Activated T-cell treated with anti-CD3 and anti-CD28 coated beads for 48 hours (primary cell): ENCODE measurements at places on chromosomes 1 and 21.

GRCh38 chr1:114505148-114505561 lies 5.8 kb downstream of the TRIM33 start:
- no peak for DNase-seq

DNA sequence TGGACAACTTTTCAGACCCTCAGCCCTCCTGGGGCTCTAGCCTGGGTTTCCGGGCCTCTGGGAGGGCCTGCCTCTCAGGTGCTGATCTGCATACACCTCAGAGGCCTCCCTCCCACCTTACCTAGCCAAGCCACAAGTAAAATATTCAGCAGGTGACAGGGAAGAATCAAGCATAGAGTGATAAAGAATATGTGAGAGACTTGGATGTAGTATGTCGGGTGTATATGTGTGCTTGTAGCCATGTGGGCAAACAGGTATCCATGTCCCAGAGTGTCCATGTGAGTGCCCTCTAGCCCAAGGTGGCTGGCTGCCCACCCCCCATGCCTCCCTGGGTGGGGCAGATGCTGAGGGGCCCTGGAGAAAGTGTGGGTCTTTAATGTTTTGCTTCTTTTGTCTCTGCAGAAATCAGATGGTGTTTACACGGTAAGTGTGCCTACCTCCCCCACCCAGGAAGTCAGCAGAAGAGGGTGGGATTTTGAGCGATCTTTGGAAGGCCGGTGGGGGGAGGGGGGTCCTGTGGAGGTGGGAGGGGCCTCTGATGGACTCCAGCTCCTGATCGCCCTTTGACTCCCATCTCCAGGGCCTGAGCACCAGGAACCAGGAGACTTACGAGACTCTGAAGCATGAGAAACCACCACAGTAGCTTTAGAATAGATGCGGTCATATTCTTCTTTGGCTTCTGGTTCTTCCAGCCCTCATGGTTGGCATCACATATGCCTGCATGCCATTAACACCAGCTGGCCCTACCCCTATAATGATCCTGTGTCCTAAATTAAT lies 3.4 kb downstream of the FCER1G start:
- no peak for DNase-seq

GRCh38 chr21:45328198-45329091 lies 40.8 kb upstream of the POFUT2 start:
- DNase-seq, result no peak

- DNase-seq, result no peak
Observed at GRCh38 chr21:39003982-39004633, 179.1 kb downstream of the PSMG1 start.

DNA sequence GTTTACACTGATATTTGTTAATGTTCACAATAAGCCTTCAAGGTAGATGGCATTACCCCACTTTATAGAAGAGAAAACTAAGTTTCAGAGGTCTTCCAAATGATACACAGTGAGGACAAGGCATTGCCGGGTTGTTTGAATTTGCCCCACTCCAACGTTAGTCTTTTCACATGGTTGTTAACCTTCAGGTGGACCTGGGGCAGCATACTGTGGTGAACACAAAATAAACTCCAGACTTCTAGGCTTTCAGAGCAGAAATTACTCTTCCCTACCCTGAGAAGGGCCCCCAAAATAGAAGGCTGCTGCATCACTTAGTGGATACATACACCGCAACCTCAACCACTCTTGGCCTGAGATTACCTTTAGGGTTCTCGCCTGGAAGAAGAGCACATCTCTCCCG lies 3.4 kb upstream of the KHDRBS1 start:
- DNase-seq, result no peak

- no peak for DNase-seq
Observed at GRCh38 chr1:91278754-91279153, 125.9 kb downstream of the HFM1 start.

GRCh38 chr1:119448127-119448511 lies 33.2 kb downstream of the HSD3B2 start:
- no peak for DNase-seq

DNA sequence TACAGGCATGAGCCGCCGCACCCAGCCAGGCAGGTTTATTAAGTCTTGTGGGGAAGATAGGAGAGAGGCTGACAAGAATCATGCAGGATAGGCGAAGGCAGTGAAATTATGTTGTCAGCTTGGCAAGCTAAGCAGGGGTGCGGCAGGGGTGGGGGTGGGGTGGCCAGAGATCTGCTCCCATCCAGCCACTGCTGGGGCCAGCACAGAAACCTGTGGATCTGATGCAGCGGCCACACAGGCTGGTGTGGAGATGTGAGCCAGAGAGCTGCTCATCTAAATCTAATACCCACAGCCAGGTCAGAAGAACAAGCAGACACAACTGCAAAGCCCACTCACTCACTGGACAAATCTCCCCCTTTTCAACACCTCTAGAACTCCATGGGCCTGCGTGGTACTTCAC lies 68.7 kb downstream of the KCTD3 start:
- no peak for DNase-seq

GRCh38 chr21:23613014-23613413 lies 1994.3 kb downstream of the MRPL39 start:
- no peak for DNase-seq

- no peak for DNase-seq
Observed at GRCh38 chr1:158507511-158507910, 35.5 kb downstream of the OR10R2 start.

DNA sequence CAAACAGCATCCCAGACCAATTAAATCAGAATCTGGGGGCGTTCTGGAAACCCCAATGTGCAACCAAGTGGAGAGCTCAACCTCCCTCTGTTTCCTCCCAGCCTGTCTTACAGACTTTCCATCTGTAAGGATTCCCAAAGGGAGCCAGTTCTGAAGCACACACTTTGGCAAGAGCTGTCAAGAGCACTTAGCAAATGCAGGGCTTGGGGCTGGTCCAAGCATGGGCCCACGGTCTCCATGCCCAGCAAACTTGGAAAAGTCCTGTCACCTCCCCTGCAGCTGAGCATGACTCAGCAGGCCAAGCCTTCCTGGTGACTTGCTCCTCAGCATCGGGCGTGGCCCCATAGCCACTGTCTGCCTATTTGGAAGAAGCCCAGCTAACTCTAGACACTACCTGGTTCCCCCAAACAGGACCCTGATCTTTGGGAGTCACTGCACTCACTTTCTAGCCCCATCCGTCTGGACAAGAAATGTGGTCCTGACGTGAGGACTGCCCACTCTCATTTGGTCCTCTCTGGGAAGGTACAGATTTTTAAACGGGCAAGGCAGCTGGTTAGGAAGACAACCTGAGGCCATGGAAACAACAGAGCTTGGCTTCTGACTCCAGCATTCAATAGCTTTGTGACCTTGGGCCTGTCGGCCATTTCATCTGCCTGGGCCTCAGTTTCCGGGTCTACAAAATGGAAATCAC lies 16.9 kb downstream of the SLC2A1 start:
- no peak for DNase-seq

- no peak for DNase-seq
Observed at GRCh38 chr1:217078959-217079358, 355.7 kb upstream of the ESRRG start.

DNA sequence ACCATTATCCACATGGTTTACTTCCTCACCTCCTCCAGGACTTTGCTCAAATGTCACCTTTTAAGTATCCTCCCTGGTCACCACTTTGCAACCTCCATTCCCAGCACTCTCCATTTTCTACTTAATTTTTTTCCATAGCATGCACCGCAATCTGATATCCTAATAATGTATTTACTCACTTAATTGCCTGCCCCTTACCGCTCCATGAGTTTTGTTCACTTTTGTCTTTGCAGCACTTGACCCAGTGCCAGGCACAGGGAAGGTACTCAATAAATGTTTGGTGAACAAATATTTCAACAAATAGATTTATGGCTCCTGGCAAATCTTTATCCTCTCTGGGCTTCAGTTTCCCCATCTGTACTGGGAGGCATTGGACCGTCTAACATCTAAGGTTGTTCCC lies 53.6 kb downstream of the UBE2T start:
- DNase-seq, result no peak

DNA sequence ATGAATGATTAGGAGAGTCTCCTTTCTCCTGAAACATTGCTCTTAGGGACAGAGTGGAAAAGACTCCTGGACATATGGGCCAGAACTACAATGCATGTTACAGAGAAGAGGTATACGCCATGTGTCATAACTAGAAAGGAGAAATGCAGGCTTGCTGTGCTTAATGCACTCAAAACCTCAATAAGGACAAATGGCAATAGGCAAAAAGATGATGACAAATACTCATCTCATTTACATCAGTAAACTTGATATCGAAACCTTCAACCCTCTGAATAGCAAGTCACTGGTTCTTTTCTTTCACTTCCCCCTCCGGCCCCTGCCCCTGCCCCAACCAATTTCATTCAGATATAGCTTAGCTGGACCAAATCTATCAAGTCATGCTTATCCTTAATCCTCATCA lies 1.9 kb upstream of the GPR88 start:
- no peak for DNase-seq

DNA sequence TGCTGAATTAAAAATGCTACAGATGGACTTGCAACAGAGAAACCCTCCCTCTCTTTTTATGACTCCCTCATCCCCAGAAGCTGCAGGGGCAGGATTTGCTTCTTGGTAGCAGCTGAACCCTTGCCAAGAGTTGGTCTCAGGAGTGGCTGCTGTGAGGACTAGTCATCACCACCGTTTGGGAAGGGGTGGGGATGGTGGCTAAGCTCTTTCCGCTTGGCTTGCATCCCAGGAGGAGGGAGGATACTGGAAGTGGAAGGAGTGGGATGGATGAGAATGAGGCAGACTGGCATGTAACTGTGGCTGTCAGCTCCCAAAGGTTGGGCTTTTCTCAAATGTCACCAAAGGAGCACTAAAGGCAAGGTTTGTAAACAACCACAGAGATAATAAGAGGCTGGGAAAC lies 50.8 kb upstream of the COL24A1 start:
- DNase-seq, result no peak

DNA sequence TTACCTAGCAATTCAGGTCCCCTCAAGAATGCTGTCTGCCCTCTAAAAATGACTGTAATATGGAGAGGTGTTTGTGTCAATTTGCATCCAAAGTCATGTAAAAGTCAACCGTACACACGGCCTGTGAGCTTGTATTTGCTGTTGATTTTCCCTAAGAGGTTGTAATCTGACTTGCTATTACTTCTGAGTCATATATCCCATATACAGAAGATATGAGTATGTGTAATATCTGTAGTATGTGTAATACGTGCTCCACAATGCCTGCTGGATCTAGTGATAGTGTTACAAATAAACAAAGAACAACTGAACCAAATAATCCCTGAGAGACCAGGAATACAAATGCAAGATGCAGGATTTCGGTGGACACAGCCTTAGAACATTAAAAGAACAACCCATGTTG lies 1.4 kb upstream of the KCNJ6 start:
- no peak for DNase-seq

- DNase-seq, result no peak
Observed at GRCh38 chr1:235586992-235587391, 62.6 kb downstream of the GNG4 start.

GRCh38 chr21:37041706-37042271 lies 31.1 kb downstream of the PIGP start:
- DNase-seq, result no peak

DNA sequence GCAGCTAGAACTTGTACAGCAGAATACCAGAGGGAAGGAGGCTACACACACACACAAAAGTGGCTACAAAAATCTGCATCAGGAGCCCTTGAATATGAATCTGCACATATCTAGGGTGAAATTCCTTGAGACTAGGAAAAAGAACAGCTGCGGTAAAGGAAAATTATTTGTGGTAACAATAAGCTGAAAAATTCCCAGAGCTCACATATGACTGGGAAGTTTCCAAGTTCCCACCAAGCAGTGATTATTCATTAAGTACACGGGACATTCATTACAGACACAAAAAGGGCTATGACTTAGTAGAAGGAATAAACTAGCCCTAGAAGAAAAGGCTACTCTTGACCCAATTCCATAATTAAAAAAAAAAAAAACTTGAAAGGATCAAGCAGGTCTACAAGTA lies 149.5 kb upstream of the BACE2 start:
- DNase-seq, result no peak

GRCh38 chr1:5926686-5927435 lies 65.4 kb downstream of the NPHP4 start:
- no peak for DNase-seq

- no peak for DNase-seq
Observed at GRCh38 chr1:44689447-44689765, 14.9 kb downstream of the ARMH1 start.

- DNase-seq, result no peak
Observed at GRCh38 chr1:214017191-214017982, 29.6 kb downstream of the PROX1 start.

DNA sequence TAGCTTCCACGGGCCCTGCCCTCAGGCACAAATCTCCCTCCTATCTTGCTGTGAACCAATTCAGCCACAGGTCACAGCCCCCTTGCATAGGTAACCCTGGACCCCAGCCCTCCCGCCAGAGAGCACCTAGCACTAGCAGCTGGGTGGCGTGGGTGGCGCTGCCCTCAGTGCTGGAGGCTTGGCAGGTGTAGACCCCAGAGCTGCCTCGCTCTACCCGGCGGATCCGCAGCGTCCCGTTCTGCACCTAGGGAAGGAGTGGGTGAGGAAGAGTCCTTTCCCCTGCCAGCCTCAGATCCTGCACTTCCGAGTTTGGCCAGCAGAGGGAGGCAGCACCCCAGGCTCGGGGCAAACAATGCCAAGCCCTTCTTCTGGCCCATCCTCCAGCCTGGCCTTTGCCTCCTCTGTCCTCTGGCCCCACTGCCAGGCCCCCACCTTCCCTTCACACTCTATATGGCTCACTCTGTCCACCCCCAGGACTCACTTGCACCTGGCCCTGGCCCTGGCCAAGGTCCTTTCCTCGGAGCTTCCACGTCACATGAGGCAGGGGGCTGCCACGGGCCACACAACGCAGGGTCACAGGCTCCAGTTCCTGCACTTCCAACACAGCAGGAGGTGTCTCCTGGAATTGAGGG lies 9.0 kb downstream of the IGSF9 start:
- DNase-seq, result peak; percentile 78

GRCh38 chr1:246428542-246429308 lies 78.4 kb downstream of the SMYD3 start:
- DNase-seq, result peak; percentile 40

DNA sequence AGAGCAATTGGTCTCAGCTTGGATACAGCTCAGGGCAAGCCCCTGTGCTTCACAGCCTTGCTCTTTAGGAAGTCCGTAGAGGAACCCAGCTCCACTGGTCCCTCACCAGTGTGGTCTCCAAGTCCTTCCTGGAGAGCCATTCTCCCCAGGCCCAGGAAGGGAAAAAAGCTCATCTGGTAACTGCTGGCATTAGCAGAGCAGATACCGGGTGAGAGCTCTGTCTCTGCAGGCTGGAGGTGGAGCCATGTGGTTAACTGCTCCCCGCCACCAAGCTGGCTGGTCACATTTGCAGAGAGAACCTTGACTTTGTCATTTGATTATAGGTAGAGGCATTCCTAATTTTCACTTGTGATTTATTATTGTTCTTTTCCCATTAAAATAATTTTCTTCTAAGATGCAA lies 169.6 kb downstream of the ROR1 start:
- no peak for DNase-seq

GRCh38 chr1:21904704-21905520 lies 32.2 kb downstream of the HSPG2 start:
- DNase-seq, result peak; percentile 15

DNA sequence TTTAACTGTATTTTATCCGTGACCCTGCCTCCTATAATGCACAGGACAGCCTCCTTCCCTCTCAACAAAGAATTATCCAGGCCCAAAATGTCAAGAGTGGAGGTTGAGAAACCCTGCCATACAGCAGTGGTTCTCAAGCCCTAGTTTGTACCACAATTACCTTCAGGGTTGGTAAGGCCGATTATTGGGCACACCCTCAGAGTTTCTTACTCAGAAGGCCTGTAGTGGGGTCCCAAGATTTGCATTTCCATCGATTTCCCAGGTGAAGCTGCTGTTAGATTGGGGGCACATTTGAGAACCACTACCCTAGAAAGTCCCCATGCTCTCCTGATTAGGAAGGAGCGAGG lies 400 bp upstream of the PGBD2 start:
- peak; percentile 3 for DNase-seq
